ENCODE measurements at places on chromosomes 16 and 17.
A peak's percentile ranks its signal among the peaks of the same experiment; 100 is the strongest.

DNA sequence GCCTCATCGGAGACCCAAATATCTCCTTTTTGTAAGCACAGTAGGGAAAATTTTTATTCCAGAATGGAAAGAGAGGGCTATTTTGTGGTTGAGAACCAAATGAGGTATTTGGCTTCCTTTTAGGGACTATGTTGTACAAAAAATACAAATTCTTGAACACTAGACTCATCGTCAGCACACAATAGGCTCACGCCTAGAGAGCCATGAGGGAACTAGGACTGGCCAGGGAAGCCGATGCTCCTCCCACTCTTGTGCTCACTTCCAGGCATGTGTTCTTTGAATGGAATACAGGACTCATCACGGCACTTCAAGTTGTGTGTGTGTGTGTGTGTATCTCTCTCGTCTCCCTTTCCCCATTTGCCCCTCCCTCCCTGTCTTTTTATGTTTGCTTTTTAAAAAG, 17.8 kb upstream of the BLMH start:
- no peak for DNase-seq

- DNase-seq: no peak
These were observed 7.2 kb upstream of the N4BP1 start for GRCh38 chr16:48617104-48617705.

GRCh38 chr16:4321286-4322120, 5.6 kb downstream of the GLIS2 start:
- DNase-seq: no peak

DNA sequence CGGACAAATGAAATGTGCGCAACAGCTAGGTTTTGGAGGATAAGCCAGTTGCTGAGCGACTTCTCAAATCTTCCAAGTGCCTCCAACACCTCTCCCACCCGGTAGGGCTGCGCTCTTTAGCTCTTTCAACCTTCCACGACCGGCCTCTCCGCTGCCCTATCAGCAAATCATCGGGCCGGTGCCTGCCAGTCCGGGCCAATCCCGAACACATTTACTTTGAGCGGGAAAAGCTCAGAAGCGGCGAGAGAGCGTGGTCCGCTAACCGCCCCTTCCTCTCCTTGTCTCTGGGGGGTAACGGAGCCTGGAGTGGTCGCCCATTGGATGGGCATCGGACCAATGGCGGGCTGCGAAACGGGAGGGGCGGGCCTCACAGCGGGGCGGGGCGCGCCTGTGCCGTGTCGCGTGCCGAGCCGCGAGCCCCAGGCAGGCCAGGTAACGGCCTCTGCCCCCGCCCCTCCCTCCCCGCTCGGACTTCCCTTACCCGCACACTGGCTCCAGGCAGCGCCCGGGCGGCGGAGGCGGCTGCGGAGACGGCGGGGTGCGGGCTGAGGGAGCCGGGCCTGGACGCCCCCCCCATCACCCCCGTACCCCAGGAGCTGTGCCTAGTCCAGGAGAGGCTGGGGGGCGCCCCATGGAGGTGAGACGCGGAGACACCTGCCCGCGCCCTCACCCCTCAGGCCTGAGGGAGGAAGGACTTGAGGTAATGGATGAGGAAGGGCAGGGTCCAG, at the start of gene MEIOC:
Gene MEIOC (plus strand): TSS at position 486 of the 728 bp plus-strand sequence. CDS start 146 bp downstream, at position 632.
- DNase-seq: peak; percentile 19

DNA sequence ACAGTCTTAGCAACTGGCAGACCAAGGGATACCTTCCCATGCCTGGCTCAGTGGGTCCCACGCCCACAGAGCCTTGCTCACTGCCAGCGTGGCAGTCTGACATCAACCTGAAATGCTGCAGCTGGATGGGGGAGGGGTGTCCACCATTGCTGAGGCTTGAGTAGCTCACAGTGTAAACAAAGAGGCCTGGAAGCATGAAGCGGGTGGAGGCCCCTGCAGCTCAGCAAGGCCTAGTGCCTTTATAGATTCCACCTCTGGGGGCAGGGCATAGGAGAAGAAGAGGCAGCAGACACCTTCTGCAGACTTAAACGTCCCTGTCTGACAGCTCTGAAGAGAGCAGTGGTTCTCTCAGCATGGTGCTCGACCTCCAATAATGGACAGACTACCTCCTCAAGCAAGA, 263.2 kb downstream of the KIF2B start:
- DNase-seq: no peak

GRCh38 chr17:50239937-50240336, 34.3 kb upstream of the TMEM92 start:
- no peak for DNase-seq

- no peak for DNase-seq
These were observed 66.9 kb upstream of the GSG1L start for GRCh38 chr16:28130099-28131088.

DNA sequence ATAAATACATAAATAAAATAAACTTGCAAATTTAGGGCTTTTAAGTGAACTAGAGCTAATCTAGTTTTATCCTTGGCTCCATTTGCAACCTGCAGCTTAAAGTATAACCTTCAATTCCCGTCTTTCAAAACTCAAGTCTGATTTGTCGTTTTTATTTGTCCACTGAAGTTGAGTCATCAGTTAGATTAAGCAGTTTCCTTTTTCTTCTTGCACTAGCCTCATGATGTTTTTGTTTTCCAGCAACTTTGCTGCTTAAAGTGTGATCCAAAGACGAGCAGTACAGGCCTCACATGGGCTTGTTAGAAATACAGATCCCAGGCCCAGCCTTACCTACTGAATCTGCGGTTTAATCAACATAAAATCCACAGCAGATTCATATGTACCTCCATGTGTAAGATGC, 13.8 kb downstream of the ARSG start:
- DNase-seq: no peak

DNA sequence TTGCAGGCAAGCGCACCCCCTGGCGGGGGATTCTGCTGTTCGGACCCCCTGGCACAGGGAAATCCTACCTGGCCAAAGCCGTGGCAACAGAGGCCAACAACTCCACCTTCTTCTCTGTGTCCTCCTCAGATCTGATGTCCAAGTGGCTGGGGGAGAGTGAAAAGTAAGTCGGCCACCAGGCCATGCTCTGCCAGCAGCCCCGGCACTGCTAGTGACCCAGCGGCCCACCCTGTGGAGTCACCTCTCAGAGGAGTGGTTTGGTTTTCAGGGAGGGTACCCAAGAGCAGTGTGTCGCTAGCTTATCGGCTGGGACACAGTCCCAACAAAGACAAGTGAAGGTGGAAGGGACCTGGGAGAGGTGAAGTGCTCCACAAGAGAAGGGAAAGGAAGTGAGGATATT, 8.2 kb downstream of the VPS4A start:
- no peak for DNase-seq

- DNase-seq: no peak
These were observed 3.3 kb downstream of the GALNS start for GRCh38 chr16:88853325-88853941.

GRCh38 chr16:87850009-87851006, 19.0 kb downstream of the SLC7A5 start:
- DNase-seq: peak; percentile 36

DNA sequence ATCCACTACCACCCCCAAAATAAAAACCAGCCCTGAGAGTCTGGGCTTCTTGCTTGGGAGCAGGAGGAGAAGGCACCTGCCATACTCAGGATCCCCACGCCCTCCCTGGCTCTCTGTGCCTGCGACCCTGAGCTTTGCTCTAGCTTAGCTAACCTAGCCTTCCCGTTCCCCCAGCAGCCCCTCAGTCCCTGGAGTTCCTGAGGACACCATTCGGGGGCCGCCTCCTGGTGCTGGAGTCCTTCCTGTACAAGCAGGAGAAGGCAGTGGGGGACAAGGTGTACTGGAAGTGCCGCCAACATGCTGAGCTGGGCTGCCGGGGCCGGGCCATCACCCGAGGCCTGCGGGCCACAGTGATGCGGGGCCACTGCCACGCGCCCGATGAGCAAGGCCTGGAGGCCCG, 18.5 kb downstream of the FLYWCH1 start:
- no peak for DNase-seq

DNA sequence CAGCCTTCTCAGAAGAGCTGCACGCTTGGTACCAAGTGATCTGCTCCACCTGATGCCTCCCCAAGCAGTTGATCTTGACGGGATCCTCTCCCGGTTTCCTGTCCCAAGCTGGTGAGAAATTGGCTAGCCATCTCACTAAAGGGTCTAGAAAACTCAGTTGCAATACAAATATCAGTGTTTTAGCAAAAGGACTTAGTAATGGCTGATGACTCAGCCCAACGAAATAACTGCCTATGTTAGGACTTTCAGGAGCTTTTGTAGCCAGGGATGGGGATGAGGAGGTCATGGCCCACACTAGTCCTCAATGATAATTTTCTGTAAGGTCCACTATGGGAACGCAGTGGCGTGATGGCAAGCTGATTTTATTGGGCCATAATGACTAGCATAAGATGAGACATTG, 23.3 kb upstream of the ENGASE start:
- no peak for DNase-seq

GRCh38 chr17:67633751-67634211, 84.0 kb upstream of the NOL11 start:
- no peak for DNase-seq

DNA sequence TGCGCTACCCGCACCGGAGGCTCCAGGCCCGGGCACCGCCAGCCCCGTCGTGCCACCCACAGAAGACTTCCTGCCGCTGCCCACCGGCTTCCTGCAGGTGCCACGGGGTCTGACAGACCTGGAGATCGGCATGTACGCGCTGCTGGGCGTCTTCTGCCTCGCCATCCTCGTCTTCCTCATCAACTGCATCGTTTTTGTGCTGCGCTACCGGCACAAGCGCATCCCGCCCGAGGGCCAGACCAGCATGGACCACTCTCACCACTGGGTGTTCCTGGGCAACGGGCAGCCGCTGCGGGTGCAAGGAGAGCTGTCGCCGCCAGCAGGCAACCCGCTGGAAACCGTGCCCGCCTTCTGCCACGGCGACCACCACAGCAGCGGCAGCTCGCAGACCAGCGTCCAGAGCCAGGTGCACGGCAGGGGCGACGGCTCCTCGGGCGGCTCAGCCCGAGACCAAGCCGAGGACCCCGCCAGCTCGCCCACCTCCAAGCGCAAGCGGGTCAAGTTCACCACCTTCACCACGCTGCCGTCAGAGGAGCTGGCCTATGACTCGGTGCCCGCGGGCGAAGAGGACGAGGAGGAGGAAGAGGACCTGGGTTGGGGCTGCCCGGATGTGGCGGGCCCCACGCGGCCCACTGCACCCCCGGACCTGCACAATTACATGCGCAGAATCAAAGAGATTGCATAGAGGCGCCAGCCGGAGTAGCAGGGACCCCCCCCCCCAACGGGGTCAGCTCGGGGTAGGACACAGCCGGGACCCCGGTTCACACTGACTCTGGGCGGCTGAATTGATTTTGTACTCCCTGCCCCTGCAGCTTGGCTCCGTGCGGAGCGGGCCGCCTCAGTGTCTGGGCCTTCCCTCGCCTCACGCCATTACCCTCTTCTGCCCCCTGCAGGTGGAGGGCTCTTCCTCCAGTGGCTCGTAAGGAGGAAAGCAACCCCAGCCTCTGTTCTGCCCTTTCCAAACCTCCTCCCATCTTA, 58.5 kb downstream of the TMEM132E start:
- DNase-seq: peak; percentile 53

DNA sequence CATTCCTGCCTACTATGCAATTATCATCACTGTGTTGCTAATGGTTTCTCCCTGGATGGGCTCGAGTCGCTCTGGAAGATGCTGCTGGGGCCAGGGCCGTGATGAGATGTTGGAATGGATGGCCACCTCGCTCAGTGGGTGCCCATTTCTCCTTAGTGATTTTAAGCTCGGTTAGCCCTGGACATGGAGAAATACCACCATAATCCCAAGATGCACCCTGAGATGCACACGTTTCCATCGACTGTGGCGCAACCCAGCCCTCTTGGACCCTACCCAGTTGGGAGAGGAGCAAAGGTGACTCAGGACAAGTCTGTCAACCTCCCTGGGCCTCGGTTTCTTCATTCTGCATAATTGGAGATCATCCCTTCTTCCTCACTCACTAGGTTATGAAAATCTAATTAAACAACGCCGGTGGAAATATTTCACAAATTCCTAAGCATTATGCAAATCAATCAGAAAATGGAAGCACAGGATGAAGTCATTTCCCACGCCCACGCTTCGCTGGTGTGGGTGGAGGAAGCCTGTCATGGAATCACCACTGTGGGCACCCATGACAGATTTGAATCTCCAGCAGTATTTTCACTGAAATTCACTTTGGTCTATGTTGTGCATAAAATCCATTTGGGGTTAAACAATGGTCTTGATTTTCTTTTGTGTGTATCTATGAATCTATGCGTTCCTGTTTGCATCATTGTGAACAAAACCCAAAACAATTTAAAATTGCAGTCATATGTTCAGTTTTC, 195.2 kb downstream of the AXIN2 start:
- peak; percentile 29 for DNase-seq

DNA sequence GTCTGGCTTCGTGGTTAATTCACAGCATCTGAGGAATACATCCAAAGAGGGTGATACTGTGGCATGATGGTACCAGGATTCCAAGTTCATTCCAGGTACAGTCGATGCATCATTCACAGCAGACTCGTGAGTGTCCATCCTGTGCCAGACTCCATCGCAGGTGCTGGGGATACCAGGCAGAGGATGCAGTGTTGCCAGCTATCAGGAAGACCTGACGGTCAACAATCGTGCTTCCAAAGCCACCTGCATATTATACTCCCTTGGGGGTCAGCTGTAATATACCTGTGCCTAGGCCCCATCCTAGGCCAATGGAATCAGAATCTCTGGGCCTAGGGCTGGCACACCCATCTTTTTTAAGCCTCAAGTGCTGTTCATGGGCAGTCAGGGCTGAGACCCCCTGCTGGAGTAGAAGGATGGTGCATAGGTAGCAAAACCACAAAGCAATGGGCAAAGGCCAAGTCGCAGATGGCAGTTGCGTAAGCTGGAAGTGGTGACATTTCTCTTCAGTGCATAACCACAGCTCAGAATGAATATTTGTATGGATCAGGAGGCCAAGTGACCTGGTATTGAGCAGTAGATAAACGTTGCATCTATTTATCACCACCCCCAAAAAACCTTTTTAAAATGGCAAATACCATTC, 42.9 kb upstream of the C16orf78 start:
- DNase-seq: no peak

GRCh38 chr17:42819939-42820535, 4.0 kb downstream of the BECN1 start:
- peak; percentile 59 for DNase-seq

DNA sequence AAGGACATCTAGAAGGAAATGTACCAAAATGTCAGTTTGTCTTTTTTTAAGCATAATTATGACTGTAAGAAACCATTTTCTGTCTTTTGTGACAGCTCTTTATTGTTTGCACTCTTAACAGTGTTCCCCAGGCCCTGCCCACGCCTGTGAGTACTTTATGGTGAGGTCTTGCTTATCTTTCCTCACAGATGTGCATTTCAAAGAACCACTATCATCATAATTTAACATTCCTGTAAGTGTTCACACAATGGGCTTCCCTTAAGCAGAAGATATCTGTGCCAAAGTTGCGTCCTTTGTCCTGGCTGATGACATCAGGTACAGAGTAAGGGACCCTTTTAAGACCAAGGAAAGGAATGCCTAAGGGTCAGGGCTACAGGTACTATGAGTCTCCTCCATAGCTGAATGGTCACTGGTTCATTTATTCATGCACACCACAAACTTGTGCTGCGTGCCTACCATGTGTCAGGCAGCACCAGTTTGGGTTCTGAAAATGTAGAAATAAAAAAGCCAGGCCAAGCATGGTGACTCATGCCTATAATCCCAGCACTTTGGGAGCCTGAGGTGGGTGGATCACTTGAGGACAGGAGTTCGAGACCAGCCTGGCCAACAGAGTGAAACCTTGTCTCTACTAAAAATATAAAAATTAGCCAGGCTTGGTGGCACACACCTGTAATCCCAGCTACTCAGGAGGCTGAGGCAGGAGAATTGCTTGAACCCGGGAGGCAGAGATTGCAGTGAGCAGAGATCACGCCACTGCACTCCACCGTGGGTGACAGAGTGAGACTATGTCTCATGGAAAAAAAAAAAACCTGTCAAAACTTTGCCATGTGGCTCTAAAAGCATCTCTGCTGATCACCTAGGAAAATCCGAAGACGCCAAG, 55.4 kb upstream of the NLK start:
- no peak for DNase-seq
